ENCODE measurements at places on chromosomes 5 and 9. TPM values are rescaled to one million over a fixed set of nuclear protein-coding genes. Genes with fewer than 3 reads are reported as not detected.

TMEM167A gene
- 59.0 TPM for total RNA-seq

SPINK13 gene
- total RNA-seq, result not detected

SUSD3 gene
- total RNA-seq, result 22.7 TPM

- H3K27ac ChIP-seq, result no peak overlapping the region
- no peaks in the 10 kb centered on the region for H3K4me1 ChIP-seq
- DNase-seq, result no peak
Observed at GRCh38 chr9:81465468-81466011, 223.8 kb downstream of the TLE1 start.

GRIN3A gene
- not detected for total RNA-seq
